ENCODE measurements at places on chromosomes 12 and 14.
A peak's percentile ranks its signal among the peaks of the same experiment; 100 is the strongest.

DNA sequence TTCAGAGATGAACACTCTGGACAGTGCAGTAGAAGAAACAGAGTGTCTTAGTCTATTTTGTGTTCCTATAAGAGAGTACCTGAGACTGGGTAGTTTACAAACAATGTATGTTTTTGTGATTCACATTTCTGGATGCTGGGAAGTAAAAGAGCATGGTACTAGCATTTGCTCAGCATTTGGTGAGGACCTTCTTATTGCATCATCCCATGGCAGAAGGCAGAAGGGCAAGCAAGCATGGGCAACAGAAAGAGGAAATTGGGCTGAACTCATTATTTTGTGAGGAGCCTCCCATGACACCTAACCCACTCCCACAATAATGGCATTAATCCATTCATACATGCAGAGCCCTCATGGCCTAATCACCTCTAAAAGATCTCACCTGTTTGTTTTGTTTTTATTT lies 8.0 kb downstream of the ANKS1B start:
- no peak for DNase-seq

GRCh38 chr14:88323523-88324199 lies 592 bp upstream of the KCNK10 start:
- no peak for DNase-seq

GRCh38 chr14:81396113-81396512 lies 4.0 kb downstream of the STON2 start:
- DNase-seq, result no peak

DNA sequence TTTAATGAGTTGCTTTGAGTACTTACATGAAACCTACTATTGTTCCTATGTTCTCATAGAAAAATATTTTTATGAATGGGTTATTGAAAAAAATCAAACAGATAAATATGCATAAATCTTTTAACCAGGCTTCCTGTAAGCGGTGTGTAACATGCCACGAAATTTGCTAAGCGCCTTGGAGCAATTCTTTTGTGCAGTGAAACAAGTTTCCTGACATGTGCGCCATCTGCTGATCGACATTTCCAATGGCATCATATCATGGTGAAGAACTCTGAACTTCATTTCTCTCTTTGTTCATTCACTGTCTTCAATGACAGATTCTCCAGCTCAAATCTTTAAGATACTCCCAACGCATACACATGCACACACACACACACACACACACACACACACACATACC lies 145.6 kb upstream of the NAV3 start:
- DNase-seq, result no peak

DNA sequence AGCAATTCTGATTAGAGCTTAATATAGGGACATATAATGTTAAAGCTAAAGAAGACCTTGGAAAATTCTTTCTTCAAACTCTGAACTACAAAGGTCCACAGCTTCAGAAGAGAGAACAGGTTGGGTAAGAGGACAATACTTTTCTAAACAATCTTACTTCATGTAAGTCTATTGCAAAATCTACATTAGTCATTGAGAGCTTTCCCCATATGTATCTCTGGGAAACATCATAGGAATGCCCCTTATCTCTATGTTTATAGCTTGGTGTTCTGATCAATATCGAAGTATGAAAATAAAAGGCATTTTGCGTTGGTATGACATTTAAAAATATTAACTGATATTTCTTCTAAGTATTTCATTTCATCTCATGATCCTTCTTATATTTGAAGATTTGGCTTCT lies 962.6 kb downstream of the AACS start:
- no peak for DNase-seq

DNA sequence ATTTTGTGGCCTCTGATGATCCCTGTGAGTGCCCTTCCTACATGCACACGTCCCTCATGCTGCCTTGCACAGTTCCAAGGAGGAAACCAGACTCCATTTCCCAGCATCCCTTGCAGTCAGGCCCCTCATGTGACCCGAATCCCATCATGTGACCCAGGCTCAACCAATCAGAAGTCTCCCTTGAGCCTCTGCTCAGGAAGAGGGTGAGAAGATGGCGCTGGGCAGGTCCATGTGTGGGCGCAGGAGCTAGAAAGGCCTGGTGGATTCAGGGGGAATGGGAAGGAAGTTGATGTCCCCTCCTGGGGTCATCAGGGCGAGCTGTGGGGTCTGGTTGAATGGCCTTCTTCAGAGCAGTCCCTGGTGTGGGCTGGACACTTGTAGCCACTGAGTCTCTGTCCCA lies 240.5 kb downstream of the ADGRD1 start:
- no peak for DNase-seq

DNA sequence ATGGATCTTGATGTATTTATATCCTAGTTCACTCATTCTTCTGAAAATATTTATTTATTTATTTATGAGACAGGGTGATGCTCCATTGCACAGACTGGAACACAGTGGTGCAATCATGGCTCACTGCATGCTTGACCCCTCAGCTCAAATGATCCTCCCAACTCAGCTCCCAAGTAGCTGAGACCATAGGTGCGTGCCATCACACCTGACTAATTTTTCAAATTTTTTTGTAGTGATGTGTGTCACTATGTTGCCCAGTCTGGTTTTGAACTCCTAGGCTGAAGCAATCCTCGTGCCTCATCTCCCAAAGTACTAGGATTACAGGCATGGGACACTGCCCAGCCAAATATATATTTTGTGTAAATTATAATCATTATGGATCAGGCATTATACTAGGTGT lies 595.6 kb upstream of the ATP2B1 start:
- no peak for DNase-seq

DNA sequence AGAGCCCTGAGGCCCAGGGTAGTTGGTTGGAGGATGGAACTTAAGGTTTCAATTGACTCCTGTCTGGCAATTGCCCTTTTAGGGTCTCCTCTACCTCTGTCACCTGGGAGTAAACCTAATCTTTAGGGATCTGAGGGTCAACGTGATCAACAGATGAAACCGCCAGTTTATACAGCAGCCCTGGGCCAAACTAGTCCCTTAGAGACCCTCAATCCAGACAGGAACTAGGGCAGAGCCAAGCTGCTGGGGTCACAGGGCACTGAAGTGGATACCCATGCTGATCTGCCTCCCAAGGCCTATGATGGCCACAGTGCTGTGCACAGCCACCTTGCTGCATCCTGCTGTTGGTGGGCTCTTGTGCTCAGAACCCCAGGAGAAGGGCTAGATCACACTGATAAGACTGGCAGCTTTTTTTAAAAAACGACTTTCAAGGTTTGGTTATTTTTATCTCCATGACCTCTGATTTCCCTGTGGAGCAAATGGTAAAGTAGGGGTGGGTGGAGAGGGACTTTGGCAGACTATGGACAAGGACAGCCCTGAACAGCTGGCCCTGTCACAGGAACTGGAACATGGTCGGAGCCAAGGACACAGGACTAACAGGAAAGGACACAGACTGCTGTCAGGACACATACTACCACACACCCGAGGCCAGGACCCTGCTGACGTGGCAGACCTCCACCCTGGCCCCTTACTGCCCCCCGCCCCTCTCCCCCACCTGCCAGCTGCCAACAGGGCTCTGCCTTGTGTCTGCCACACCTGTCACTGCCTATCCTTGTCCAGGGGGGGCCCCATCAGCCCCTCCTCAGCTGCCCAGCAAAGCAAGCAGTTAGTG lies 474 bp downstream of the FITM1 start:
- DNase-seq, result no peak

- no peak for DNase-seq
Observed at GRCh38 chr12:108375986-108376663, 37.0 kb upstream of the CMKLR1 start.

DNA sequence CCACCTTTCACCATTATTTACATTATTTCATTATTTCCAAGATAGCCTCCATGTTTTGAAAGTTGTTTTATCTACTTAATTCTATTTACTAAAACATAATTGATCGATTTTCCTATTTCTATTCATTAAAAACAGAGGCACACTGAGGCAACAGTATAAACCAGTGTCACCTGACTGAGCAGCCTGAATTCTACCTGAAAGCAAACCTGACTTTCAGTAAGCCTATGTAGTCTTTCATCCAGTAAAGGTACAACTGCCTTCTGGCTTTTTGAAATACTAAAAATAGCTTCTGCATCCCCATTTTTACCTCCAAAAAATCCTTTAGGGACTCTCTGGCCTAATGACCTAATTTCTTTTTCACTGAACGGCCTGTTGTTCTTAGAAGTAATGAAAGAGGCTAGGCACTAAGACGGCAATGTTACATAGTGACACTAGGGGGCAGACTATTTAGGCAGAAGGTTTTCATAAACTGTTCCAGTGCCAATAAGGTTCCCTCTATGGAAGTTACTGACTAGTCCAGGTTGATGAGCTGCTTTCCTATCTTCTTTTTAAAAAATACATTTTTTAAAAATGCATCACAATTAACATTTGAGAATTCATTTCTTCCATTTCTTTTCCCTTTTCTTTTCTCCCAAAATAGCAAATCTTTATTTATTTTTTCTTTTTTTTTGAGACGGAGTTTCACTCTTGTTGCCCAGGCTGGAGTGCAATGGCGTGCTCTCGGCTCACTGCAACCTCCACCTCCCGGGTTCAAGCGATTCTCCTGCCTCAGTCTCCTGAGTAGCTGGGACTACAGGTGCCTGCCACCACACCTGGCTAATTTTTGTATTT lies 17.5 kb downstream of the ANAPC5 start:
- no peak for DNase-seq

DNA sequence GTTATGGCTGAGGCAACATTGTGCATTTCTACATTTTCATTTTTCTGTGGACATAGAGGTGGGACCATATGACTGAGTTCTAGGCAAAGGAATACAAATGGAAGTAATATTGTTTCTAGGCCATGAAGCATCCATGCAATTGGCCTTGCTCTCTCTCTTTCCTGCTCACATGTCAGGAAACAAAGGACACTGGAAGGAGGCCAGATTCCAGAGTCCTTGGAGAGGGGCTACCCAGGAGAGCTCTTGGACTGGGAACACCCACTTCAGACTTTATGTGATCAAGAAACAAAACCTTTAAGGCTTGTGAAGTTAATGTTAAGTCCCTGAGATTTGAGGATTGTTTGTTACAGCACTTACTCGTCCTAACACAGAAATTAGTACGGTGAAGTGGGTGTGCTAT lies 32.8 kb downstream of the PDZRN4 start:
- no peak for DNase-seq

- DNase-seq, result no peak
Observed at GRCh38 chr12:51631591-51631990, 40.6 kb downstream of the SCN8A start.

- no peak for DNase-seq
Observed at GRCh38 chr12:89357297-89357730, 5.0 kb upstream of the DUSP6 start.

- DNase-seq, result no peak
Observed at GRCh38 chr12:71536279-71536938, 96.8 kb downstream of the LGR5 start.

DNA sequence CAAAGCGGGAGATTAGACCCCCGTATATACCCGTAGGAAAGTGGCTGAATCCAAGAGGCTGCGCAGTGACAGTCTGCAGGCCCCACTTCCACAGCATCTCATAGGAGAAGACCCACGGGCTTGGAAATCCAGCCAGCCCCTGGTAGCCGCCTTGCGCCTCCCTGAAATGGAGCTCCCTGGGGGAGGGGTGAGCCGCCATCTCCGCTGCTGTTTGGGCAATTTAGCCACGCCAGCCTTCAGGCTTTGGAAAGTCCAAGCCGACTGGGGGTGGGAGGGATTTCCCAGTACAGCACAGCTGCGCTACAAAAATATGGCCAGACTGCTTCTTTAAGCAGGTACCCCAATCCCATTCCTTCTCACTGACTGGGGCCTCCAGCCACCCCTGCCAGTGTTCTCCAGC lies 53.4 kb downstream of the CAND1 start:
- no peak for DNase-seq

GRCh38 chr14:21251215-21251614 lies 18.0 kb downstream of the HNRNPC start:
- no peak for DNase-seq

GRCh38 chr12:24069532-24070395 lies 120.3 kb upstream of the SOX5 start:
- no peak for DNase-seq

DNA sequence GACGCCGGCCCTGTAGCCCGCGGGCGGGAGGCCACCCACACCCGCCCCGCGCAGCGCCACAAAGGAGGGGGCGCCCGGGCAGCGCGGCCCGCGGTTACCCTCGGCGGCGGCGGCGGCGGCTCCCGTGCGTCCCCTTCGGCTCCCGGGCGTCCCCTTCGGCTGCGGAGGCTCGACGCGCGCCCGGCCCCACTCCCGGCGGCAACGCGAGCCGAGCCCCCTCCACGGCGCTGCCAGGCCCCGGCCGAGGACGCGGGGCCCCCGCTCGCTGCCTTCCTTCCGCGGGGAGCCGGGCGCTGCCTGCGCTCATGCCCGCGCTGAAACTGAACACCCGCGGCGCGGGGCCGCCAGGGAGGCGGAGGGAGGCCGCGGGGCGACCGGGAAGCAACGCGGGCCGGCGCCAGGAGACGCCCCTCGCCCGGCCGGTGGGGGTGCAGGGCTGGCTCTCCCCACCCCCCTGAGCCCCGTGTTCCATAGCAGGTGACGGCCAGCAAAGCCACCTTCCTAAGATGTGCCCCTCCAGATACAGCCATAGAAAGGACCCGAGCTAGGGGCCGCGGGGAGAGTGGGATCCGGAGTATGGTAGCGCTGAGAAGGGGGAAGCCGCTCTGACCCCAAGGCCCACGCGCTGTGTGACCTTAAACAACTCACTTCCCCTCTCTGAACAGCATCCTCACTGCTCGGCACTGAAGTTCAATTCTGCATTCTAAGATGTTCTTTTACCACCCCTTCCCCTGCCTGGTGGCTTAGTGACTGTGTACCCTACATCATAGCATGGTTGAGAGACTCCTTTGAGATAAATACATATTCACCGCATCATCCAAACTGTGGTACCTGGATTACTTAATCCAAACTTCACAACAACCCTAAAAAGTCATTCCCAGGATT lies 42.8 kb downstream of the KDM2B start:
- peak; percentile 43 for DNase-seq

- DNase-seq, result no peak
Observed at GRCh38 chr12:18864900-18865561, 127.1 kb downstream of the CAPZA3 start.

DNA sequence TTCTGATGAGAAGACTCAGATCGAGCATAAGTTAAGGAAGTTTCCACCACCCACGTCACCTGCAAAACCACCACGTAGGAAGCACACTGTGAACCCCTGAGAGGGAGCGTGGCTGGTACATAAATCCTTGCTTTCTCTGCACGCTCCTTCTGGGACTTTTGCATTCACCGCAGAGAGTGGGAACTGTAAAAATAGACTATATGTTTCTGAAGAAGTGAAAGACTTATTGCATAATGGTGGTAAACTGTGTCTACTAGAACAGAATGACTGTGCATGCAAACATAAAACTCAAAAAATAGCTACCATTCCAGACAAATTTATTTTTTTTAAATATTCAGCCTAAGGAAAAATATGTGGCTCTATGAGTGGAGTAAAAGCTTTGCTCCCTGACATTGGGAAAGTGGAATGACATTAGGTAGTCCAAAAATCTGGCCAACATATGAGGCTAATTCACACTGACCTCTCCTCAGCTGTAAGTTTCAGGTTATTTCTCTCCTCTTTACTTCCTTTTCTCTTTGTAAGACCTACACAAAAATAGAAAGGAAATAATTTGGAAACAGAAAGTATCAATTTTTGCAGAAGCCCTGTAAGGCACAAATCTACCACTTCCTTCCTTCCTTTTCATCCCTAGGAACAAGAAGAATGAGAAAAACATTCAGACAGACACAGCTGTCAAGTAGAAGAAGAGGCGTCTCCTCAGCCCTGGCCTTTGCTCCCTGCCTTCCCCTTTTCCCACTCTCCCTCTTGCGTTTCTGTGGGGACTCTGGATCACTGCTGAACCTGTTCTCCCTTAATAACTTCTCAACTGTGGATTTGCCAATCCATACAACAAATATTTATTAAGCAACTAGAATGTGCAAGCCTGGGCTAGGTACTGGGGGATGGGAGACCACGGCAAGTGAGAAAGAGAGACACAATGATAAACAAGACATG lies 264.3 kb upstream of the FOXN3 start:
- peak; percentile 60 for DNase-seq
